ENCODE measurements at places on chromosomes 4 and X.

DNA sequence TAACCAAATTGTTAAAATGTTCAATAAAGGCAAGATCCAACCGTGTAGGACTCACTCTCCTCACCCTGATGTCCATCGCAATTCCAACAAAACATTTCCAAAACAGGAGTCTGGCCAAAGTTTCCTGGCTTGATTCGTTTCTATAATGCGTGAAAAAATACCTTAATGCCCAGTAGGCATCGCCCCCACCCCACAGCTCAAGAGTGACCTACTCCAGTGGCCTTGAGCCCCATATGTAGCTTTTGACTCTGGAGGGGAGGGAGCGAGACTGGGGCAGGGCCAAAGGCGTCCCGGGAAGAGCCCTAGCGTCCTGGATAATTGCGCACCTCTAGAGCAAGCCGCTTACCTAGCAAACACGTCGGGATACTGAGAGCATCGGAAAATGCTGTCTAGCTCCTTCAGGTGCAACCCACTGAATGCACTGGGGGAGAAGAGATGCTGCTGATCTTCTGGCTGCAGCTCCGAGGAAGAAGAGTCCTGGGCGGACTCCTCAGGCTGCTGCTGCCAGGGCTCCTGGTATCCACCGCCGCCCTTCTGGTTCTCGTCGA, 55.6 kb upstream of the NKAP start:
- DNase-seq = no peak

- DNase-seq = no peak
Measured at GRCh38 chr4:498328-498904, 540 bp downstream of the ZNF721 start.

- DNase-seq = no peak
Measured at GRCh38 chr4:177427192-177427591, 15.0 kb downstream of the AGA start.

DNA sequence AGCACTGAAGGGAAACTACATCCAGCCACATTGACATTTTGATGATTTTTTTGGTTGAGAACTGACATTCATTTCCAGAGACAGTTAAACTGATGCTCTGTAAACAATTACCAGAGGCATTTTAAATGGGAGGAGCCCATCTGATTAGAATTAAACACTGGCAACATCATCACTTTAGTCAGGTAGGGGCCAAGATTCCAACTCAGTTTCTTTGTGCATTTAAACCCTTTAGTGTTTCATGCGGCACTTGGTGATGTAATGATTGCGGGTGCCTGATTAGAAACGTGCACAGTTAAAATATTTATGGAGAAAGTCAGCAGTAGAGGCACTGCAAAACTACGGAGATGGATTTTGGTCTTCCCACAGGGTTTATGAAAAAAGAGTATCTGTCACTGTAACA, 16.1 kb downstream of the TNIP3 start:
- no peak for DNase-seq

GRCh38 chr4:112518675-112519074, 2.7 kb upstream of the NEUROG2 start:
- no peak for DNase-seq

DNA sequence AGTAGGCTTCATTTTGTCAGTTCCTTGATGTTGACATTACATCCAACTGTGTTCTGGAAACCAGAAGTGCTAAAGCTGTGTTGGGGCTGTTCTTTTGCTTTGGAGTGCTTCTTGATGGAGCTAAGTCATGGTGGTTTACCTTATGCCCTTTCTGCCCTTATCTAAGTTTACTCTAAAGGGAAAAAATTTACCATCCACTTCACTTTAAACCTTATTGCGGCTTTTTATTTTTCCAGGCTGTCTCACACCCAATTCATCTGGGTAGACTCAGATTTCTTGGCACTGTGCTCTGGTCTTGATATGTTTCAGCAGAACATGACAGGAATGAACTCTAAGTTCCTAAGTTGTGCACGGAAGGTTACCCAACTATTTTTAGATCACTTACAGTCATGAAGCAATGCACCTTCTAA, 104.7 kb upstream of the TTC29 start:
- DNase-seq = no peak

DNA sequence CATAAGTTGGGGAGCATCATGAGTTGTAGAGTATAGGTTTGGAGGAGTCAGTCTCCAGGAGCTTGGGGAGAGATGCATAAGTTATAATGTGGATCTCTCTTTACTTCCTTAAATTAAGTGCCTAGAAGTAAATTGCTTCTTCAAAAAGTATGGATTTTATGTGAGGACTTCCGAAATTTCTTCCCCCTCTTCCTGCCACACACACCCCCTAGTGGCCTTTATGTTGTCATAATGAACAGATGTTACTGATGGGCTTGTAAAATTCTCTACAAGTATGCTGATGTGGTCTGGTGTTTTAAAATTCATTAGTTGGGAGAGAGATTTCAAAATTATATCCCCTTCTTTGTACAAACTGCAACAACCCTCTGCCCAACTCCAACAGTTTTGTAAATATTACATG, 2.3 kb upstream of the METTL14 start:
- no peak for DNase-seq

GRCh38 chrX:20265221-20265725, 1.4 kb downstream of the RPS6KA3 start:
- peak; percentile 16 for DNase-seq

GRCh38 chrX:21813612-21814368, 25.6 kb upstream of the MBTPS2 start:
- no peak for DNase-seq
